ENCODE measurements at places on chromosomes 11 and 22. TPM values are rescaled to one million over a fixed set of nuclear protein-coding genes. Genes with fewer than 3 reads are reported as not detected.

ZNF74 gene
- 8.5 TPM for total RNA-seq

CNGA4 gene
- total RNA-seq: 0.17 TPM

CTSF gene
- 1.6 TPM for total RNA-seq

NLRX1 gene
- 7.9 TPM for total RNA-seq

MMP7 gene
- not detected for total RNA-seq

- DNase-seq: no peak
These were observed 94.5 kb downstream of the CADM1 start for GRCh38 chr11:115409691-115410220.

DNA sequence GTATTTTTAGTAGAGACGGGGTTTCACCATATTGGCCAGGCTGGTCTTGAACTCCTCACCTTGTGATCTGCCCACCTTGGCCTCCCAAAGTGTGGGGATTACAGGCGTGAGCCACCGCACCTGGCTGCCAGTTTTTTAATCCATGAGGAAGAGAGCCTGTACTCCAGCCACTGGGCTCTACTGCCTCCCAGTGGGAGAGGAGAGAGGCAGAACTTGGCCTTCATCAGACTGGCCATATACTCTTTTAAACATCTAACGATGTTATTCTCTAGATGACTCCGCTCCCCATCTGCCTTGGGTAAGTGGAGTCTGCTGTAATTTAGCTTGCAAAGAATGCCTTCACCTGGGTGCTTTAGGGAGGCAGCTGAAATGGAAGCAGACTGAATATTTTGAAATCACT is 34.6 kb downstream of the SLC6A5 start:
- DNase-seq: no peak

DNA sequence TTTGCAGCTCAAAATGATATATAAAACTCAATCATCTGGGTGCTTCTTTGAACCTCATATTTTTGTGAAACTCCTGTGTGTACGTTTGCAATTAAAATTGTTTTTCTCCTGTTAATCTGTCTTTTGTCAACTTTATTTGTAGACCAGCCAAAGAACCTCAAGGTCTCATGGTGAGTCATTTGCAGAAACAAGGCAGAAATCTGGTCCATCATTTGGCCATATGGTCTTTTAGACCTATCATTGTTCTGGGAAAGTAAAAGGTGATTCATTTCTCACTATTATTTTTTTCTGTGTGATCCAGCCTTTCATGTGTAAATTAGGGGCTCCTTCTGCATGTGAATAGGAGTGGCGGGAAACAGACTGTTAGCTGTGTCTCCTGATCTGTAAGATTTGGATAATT is 399.1 kb upstream of the DDI1 start:
- peak; percentile 80 for DNase-seq

GRCh38 chr22:46009730-46010129 is 32.8 kb upstream of the WNT7B start:
- no peak for DNase-seq

DNA sequence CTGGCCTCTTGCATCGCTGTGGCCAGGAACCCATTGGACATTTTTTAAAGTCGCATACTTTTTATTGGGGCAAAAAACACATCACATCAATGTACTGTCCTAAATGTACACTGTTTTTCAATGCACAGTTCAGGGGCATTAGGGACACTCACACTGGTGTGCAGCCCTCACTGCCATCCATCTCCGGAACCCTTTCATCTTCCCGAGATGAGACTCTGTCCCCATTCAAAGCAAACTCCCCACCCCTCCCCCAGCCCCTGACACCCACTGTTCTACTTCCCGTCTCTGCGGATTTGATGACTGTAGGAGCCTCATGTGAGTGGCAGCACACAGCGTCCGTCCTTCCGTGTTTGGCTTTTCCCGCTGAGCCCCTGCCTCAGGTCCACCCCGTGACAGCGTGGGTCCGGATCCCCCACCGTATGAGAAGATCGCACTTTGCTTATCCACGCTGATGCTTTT is 41.8 kb upstream of the TH start:
- DNase-seq: no peak

DNA sequence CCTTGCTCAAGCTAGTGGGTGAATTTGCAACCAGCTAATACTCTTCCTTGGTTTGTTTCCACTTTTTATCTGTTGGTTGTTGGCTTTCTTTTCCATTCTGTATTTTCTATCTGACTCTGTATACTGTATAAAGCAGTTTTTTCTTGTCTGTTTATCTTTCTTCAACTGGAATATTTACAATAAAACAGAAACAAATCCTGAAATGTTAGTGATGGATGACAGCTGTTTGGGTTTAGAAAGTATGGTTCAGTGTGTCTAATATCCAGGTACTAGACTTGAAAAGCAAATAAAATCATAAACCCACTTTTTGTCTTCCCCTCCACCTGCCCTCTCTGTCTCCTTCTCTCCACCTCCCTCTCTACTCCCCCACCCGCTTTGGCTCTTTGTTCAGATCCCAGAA is 35.3 kb upstream of the TBCEL start:
- DNase-seq: no peak

DNA sequence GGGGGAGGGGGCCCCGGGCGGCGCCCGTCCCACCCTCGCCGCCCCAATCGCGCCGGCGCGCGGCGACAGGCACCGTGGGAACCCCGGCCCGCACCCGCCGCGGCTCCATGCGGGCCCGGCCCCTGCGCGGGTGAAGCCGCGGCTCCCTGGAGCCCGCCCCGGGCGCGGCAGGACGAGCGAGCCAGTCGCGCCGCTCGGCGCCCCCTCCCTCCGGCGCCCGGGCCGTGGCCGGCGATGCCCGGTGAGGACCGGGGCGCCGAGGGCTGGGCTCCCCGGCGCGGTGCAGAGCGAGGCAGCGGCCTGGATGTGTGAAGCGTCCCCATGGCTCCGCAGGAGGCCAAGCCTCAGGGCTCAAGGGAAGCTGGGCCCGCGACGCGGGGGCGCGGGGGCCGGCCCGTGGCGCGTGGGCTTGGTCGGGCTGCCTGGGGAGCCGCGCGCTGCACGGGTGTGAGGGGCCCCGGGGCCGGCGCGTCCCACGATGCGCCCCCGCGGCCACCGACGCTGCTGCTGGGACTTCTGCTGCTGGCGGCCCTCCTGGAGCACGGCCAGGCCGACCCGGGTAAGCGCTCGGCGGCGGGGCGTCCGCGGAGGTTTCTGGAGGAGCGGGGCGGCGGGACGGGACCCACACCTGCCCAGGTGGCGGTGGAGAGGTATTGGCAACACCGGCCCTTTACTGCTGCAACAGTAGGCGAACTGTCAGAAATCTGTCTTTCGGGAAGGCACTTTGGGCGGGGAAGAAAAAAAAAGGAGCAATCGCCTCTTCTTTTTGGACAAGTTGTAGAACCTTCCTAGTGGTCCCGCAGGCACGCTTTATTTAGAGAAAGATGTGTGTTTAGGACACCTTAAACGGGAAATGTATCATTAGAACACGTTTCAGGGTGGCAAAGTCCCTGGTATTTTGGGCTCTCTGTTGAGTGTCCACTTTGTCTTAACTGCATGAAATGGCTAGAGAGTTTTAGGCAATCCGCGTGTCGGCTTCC is 119.4 kb downstream of the HIPK3 start:
- DNase-seq: no peak

DNA sequence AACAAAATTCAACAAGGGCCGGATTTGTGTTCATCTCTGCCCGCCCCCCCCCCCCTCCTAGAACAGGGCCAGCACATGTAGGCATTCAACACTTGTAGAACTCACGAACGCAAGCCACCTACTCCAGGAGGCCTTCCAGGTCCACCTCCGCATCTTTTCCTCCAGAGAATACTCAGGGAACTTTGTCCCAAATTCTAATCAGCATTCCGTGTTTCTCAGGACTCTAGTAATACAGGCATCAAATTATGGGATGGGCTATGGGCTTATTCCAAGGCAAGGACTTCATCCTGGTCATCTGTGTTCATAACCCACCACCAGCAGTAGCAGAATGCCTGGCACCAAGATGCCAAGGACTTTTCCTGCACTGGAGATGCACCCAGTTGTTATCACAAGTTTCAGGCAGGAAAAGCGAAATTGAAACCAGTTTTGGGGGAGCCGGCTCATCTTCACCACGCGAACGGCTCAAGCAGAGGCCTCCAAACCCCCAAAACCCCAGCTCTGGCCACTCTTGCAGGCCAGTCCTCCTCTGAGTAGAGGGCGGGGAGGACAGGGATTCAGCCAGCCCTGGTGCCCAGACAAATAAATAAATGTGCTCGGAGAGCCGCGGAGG is 462 bp downstream of the UBE2L6 start:
- DNase-seq: peak; percentile 26

GRCh38 chr11:8296872-8297271 is 33.2 kb upstream of the LMO1 start:
- no peak for DNase-seq

DNA sequence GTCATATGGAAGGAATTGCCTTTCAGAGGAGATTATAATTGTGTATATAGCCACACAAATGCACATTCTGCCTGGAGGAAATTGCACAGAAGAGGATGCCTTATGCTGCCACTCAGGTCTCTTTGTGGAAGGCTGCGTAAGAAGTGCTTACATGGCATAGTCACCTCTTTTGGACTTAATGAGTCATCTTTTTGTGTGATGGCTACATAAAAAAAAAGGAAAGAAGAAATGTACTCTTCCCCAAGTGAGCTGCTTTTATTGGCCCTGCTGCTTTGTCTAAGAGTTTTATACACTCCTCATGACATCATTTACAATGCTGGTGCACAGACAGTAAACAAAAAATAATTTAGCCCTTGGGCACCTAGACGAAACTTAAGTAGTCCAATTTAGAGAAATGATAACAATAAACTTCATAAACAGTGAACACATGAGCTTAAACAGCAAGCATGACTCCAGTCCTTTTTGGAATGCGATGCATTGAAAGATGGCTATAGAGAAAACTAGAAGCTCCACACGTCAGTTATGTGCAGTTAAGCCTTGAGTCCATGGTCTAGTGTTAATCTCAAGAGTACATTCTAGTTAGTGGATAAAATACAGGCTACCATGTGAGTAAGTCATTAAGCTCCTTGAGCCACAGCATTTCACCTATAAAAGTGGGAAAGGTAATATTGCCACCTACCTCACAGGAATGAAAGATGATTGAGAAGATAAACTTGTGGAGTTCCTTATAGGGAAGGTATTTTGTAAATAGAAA is 12.0 kb downstream of the CSTPP1 start:
- peak; percentile 76 for DNase-seq

GRCh38 chr22:26460202-26460601 is 23.4 kb downstream of the HPS4 start:
- DNase-seq: no peak

DNA sequence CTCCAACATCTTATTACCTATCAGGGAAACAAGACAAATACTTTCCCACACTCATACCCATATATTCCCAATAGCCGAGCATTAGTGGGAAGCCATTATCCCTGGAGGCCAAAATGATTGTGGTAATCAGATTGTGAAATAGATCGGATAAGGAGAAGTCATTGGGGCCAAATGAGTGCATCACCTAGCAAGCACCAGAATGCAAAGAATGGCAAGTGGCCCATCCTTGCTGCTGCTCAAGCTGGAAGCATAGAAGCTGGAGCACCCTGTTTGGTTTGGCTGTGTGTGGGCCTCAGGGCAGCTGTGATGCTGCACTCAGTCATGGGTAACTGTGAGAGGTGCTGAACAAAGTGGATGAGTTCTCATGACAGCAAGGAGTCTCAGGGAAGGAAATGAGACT is 18.7 kb upstream of the DBX1 start:
- no peak for DNase-seq

DNA sequence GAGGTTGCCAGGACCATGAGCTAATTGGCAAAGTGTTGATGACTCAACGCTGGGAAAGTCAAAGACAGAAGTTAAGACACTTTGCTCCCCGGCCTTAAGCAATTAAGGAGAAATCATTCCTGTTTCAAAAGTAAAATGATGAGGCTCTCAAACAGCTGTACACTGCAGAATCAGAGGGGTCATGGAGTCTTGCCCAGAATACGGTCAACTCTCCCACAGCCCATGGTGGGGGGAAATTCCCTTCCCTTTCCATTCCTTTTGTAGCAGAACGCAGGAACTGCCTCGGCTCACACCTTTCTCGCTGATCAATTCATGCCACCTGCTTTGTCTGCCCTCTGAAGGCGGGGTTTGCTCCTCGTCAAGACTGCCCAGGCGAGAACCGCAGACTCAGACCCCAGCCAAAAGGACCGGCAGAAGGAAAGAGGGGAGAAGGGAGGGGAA is 52.8 kb downstream of the MN1 start:
- DNase-seq: peak; percentile 37

DNA sequence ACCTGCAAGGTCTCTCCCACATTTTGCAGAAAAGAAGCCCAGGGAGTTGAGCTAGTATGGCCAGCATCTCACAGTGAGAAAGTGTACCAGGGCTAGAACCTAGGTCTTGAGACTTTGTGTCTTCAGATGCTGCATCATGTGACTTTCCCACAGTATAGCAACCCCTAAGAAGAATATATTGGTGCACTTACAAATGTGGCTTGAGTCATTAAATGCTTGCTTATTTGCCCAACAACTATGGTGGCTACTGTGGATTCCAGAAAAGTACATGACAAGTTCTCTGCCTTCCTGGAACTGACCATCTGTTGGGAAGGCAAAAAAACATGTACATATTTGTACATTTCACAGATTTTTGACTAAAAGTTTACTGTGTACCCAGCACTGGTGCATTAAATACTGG is 55.0 kb downstream of the POLD3 start:
- DNase-seq: no peak

GRCh38 chr22:41799486-41800347 is 762 bp upstream of the CCDC134 start:
- DNase-seq: no peak

DNA sequence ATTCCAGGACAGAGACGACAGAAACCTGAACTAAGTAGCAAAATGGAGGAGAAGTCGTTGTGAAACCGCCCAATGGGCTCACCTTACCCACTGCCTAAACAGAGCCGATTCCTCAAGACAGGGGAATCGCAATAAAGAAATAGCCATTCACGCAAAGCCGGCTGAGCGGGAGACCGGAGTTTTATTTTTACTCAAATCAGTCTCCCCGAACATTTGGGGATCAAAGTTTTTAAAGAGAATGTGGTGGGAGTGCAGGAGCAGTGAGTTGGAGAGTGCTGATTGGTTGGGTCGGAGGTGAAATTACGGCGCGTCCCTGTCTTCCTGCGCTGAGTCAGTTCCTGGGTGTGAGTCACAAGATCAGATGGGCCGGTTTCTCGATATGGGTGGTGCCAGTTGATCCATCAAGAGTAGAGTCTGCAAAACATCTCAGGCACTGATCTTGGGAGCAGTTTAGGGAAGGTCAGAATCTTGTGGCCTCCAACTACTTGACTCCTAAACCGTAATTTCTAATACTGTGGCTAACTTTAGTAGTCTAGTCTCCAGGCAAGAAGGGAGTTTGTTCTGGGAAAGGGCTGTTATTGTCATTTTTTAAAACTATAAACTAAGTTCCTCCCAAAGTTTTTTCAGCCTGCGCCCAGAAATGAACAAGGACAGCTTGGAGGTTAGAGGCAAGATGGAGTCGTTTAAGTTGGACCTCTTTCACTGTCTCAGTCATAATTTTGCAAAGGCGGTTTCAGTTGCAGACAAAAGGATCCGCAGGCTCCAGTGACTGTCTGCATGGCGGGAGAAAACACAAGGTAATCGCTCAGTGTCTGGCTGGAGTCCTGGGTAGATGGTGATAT is 34.1 kb downstream of the OR4D9 start:
- DNase-seq: peak; percentile 98

DNA sequence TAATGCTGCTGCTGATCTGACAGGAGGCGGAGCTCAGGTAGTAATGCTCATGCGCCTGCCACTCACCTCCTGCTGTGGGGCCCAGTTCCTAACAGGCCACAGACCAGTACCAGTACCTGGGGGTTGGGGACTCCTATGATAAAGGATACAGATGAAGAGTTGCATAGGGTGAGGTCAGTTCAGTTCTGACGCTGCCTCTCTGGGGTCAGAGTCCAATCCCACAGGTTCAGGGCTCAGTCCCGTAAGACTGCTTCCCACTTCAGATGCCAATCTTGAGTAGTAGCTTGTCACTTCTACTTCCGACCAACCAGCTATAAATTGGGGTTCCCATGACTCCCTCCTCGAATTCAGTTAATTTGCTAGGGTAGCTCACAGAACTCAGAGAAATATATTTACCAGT is 8.6 kb downstream of the ASRGL1 start:
- no peak for DNase-seq
